Muscle of arm (tissue), 14 donors: ENCODE measurements at places on chromosomes 16 and 17.
A peak's percentile ranks its signal among the peaks of the same experiment; 100 is the strongest.

DNA sequence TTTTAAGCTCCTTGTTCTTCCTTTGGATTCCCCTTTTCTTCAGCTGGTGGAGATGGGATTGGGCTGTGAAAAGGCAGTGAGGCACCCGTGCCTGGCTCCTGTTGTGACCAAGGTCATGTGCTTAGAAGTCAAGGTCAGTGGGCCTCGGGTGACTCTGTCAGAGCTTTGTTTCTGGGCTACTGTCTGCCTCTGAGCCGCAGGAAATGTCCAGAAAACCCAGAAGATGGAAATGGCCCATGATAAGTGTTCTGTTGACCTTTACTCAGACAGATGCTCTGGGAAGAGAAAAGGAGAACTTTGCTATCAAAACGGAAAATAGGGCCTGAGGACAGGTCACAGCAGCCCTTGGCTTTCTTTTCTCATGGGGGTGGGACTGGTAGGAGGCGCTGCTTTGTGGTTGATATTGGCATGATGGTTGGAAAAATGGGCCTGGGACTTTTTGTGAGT lies 2.9 kb downstream of the ABCC1 start:
- DNase-seq, result no peak

DNA sequence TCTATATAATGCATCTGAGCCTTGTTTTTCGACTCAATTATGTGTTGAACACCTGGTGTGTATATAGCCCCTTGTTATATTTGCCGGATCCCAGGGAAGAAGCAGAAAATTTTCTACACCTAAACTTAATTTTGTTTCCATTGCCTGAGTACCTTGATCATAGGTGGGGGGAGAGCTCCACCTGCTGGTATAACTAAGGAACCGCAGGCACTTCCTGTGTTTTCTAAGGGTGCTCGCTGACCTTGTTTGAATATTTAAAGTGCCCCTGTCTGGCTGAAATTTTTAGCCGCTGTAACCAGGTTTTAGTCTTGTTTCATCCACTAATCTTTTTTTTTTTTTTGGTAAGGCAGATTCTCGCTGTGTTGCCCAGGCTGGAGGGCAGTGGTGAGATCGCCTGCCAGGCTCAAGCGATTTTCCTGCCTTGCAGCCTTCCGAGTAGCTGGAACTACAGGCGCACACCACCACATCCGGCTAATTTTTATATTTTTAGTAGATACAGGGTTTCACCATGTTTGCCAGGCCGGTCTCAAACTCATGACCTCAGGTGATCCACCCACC lies 6.5 kb upstream of the NUBP1 start:
- peak; percentile 83 for DNase-seq

DNA sequence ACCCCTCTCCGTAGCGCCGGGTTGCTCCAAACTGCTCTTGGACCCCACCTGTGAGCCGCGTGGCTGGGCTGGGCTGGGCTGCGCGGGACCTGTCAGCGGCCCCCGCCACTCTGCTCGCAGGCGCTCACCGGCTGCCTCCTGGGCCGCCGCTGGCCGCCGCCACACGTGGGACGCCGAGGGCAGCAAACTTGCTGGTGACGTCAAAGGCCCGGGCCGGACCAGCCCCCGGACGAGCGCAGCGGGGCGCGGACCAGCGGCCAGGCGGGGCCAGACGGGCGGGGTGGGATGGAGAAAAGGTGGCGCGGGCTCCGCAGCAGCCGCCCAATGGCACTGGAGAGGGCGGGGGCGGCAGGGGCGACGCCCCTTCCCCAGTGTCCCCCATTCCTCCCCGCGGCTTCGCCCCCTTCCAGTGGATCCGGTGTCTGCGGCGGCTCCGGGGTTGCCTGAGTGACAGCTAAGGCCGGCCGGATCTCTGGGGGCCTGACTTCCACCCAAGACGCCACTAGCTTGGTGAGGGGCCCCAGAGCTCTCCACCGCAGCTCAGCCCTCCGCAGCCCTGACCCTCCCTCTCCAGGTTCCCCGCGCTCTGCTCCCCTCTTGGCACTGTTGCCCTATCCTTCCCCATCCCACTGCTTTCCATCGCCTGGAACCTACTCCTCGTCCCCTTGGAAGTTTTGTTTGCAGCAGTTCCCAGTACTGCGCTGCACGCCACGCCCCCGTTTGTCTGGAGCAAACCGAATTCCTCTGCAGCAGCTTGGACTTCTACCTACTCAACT lies at the start of gene HS3ST3A1:
TSS of gene HS3ST3A1 (minus strand) at position 154 of the 776 bp plus-strand sequence. CDS start 800 bp downstream, outside the sequence.
- DNase-seq, result peak; percentile 60

DNA sequence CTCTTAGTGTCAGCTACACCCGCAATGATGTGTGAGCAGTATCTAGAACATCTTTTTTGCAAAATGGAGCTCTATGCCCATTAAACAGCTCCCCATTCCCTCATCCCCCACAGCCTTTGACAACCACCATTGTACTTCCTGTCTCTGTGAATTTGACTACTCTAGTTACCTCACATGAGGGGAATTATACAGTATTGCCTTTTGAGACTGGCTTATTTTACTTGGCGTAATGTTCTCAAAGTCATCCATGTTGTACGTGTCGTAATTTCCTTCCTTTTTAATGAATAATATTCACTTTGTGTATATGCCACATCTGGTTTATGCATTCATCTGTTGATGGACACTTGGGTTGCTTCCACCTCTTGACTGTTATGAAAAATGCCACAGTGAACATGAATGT lies 23.2 kb upstream of the CCL22 start:
- no peak for DNase-seq

GRCh38 chr16:1488054-1488601 lies 616 bp downstream of the PTX4 start:
- DNase-seq, result no peak

DNA sequence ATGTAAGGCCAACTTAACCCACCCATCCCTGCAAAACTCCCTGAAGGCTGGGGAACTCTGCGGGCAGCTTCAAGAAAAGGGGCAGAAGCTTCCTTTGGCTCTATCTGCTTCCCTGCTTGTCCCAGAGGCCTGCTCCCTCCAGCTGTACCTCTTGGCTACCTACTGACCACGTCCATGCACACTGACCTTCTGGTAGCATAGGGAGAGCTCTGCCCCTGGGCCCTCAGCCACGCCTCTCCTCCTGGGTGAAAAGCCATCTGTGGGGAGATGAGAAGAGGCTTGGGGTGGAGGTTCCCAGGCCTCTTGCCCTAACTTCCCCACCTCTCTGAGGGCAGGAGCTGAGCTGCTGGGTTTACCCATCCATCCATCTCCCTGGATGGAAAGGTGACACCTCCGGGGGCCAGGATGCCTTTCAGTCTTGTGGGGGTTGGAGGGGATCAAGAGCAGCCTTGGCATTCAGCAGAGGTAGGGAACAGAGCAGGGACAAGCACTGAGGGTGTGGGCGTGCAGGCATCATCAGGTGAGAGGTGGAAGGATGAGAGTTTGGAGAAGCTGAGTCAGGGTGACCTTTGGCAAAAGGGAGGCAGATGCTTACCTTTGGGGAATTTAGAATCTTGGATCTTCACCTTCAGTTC lies 23.4 kb upstream of the MFSD6L start:
- no peak for DNase-seq

- no peak for DNase-seq
These were observed 27.7 kb downstream of the METRNL start for GRCh38 chr17:83106913-83107655.
